ENCODE measurements at places on chromosomes 3 and 15. TPM values are rescaled to one million over a fixed set of nuclear protein-coding genes. Genes with fewer than 3 reads are reported as not detected.

Gene MGA
- total RNA-seq, result 34.0 TPM

Gene OR5H1
- not detected for total RNA-seq

Gene DPPA4
- total RNA-seq, result not detected

Gene PEX11A
- total RNA-seq, result 41.4 TPM

Gene KNG1
- not detected for total RNA-seq

Gene UNC13C
- total RNA-seq, result not detected

Gene OSBPL10
- total RNA-seq, result 72.7 TPM

Gene FETUB
- total RNA-seq, result not detected

Gene SNTN
- not detected for total RNA-seq

Gene CCRL2
- total RNA-seq, result 7.0 TPM

Gene TTC21A
- 11.1 TPM for total RNA-seq

Gene CHRM5
- not detected for total RNA-seq

Gene CCDC14
- 39.2 TPM for total RNA-seq

Gene POTEB
- not detected for total RNA-seq

Gene PIGZ
- total RNA-seq, result 18.5 TPM

Gene TEX55
- not detected for total RNA-seq

Gene GRM7
- total RNA-seq, result 1.1 TPM

Gene ATP2C1
- total RNA-seq, result 62.3 TPM

All from subcutaneous adipose tissue (tissue), 4 donors.